NCI-H1436 treated with DMSO at 0.1 percent for 48 hours (cell line): ENCODE measurements at places on chromosomes 11 and 22.
A peak's percentile ranks its signal among the peaks of the same experiment; 100 is the strongest.

GRCh38 chr11:1937616-1938342 is 9.4 kb upstream of the MRPL23 start:
- no peak for DNase-seq

GRCh38 chr11:117569911-117570310 is 227.1 kb downstream of the DSCAML1 start:
- no peak for DNase-seq

GRCh38 chr11:35893796-35894475 is 49.9 kb upstream of the LDLRAD3 start:
- DNase-seq: no peak

GRCh38 chr22:26589845-26590736 is at the start of gene TPST2:
TPST2 (minus strand) TSS chr22:26590132; CDS start chr22:26541630, 48,502 bp downstream.
- no peak for DNase-seq

DNA sequence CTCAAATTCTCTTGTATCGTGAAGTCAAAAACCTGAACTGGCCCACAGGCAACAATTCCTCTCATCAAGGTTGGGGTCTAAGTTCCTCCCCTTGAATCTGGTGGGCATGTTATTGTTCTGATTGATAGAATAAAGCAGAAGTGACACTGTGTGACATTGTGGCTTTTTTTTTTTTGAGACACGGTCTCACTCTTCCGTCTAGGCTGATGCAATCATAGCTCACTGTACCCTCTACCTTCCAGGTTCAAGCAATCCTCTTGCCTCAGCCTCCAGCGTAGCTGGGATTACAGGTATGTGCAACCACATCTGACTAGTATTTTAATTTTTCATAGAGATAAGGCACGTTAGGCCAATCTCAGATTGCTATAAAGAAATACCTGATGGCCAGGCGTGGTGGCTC is 8.9 kb upstream of the PELI3 start:
- DNase-seq: no peak

DNA sequence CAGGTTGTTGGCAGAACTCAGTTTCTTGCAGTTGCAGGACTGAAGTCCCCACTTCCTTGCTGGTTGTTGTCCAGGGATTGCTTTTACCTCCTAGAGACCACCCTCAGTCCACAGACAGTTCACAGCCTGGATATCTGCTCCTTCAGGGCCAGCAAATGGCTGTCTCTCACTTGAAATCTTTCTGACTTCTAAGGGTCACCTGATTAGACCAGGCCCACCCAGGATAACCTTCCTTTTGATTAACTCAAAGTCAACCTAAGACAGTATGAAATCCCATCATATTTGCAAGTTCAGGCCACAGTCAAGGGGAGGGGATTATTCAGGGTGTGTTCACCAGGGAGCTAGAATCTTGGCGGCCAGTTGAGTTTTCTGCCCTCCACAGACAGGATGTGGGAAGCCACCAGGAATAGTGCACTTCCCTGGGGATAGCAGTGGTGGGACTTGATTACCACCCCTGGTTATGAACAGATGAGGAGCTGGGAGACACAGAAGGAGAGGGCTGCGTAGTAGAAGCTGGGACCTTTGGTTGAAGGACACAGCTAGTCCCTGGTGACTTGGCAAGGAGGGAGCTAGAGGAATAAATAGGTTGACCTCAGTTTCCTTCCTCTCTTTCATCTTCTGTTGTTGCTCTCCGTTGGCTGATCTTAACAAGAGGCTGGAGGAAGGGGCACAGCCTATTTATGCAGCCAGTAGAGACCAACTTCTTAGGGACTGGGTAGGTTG is 33.4 kb downstream of the MIAT start:
- DNase-seq: no peak

- DNase-seq: no peak
These were observed 118.6 kb downstream of the KCNQ1 start for GRCh38 chr11:2563213-2564007.

- DNase-seq: no peak
These were observed 713.1 kb upstream of the ARHGAP42 start for GRCh38 chr11:99973993-99974392.

DNA sequence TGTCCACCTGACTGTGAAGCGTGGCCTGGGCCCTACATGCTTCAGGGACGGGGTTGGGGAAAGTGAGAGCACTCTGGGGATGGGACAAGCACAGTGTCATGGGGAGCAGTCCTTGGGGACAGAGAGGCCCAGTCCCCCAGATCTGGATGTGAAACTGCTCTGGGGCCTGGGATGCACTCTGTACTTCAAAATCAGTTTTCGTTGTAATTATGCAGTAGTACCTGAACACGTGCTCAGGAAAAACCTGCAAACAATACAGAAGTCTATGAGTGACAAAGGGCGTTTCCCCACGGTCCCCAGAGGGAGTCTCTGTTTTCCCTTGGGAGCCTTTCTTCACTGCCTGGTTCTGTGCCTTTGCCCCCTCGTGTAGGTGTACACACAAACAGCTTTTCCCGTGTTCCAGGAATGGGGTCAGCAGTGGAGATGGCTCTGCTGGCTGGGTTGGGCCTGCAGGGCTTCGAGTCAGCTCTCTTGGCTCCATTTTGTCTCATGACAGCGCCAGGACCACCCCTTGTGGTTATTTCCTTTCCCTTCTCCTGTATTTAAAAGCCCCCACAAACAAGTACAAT is 5.2 kb upstream of the TNFRSF13C start:
- peak; percentile 26 for DNase-seq

DNA sequence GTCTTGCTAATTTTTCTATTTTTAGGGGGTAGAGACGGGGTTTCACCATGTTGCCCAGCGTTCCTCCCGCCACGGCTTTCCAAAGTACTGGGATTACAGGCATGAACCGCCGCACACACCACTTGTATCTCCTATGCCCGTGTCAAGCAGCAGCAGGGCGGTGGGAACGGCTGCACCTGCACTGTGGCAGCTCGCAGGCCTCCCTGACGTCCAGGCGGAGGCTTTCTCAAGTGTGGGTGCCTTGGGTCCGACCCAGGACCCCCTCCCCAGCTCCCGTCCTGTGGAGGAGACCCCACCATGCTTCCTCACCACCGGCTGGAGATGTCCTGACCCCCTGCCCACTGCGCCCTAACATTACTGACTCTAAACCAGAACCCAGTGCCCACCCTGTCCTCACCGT is 25.7 kb downstream of the TSPAN4 start:
- no peak for DNase-seq

DNA sequence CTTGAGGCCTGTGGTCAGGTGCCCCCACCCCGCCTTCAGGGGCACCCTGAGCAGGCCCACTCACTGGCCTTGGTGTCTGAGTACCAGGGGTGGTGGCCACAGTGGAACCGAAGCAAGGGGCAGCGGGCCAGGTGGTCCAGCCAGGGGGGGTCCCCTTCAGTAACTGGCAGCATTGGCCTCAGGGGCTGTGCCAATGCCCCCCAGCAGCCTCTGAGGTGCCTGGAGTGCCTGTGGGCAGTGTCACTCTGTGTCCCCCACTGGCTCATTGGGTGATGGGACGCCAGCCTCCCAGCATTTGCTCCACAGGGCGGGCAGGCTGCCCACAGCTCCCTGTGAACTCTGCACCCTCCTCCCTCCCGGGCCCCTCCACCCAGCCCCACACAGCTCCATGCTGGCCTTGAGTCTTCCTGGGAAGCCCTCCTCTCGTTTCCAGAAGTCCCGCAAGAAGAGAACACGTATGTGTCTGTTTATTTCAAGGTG is 29.5 kb upstream of the CARS1 start:
- DNase-seq: no peak

DNA sequence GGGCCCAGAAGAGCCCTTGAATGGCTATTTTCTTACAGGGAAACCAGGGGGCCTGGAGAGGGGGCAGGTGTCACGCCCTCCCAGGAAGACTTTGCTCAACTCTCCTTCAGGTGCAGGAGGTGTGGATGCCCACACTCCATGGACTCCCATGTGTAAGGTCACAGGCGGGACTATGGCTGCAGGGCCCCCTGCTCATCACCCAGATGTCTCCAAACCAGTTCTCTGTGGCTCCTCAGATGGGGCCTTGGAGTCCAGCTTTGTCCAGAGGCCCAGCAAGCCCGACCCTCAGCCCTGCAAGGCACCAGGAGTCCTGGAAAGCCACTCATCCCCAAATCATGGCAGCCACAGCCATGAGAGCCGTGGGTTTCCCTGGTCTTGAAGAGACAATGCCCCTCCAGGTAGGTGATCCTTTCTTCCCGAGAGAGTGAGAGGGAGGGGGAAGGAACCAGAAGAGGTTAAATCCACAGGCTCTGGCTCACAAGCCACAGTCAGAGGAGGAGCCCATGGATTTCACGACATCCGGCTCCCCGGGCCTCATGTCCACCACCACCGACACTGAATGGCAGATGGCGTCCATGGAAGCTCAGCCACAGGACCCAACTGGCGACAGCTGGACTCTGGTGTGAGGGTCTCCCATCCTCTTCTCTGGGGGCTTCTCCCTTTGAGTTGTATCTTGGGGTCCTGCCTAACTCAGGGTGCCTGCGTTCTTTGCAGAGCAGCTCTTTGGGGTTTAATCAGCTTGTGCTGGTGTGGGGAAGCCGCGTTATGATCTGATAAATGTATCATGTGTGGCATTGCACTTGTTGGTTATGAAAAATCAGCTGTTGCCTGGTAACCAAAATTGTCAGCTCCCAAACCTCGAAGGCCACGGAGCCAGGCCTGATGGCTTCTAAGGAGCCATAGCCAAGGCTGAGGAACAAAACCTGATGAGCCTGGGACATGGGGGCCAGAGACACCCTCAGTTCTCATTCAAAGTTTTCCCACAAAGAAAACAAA is 620.4 kb downstream of the BRD1 start:
- DNase-seq: no peak

- DNase-seq: no peak
These were observed 199.0 kb downstream of the BRD1 start for GRCh38 chr22:49628391-49629260.

- DNase-seq: no peak
These were observed 44.7 kb downstream of the REXO2 start for GRCh38 chr11:114483929-114484328.

GRCh38 chr22:24240381-24240780 is 4.5 kb downstream of the GGT5 start:
- DNase-seq: no peak

DNA sequence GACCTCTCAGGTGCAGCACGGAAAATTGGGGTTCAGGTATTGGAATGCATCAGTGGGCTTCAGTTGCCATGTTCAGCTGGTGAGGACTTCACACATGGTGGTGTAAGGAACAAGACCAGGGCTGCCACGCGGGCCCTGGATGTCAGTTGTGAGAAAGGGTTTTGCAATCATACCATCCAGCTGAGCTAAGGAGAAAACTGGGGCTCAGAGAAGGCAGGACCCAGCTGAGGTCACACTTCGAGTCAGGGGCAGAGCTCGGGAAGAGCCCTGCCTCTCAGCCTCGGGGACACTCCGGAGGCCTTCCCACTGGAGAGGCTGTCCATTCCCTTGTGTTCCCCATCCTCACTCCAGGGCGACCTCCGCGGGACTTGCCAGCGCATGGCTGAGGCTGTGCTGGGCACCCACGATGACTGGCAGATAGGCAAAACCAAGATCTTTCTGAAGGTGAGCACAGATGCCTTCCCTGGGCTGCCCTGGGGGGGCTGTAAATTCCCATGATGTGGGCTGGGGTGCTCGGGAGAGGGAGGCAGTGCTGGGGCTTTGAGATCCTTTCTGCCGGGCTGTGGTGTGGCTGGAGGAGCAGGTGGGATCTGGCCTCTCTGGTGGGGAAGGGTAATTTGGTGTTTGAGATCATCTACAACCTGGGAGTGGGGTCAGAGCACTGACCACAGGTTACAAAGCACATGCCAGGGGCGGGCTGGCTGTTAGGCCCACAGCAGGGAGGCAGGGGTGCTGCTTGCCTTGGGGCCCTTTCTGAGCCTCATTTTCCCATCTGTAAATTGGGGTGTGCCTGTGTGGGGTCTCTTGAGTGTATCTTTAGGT is 47.2 kb downstream of the MYO7A start:
- DNase-seq: no peak

- DNase-seq: no peak
These were observed 6.7 kb upstream of the OR5I1 start for GRCh38 chr11:55942785-55943392.

DNA sequence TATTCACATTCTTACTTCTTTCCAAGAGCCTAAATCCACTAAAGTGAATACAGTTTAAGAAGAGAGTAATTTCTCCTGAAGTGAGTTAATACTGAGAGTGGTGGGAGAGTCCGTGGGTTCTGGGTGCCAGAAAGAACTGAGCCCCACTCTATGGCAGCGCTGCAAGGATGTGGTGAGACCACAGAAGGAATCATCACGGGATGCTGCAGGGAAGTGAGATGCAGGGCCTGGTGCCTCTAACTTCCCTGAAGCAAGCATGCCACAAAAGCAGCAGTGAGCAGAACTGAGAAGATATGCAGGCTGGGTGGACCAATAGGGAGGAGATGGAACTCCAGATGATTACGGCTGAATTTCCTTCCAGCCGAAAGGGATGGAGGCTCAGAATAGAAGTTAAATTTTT is 5.0 kb upstream of the MMP12 start:
- no peak for DNase-seq

DNA sequence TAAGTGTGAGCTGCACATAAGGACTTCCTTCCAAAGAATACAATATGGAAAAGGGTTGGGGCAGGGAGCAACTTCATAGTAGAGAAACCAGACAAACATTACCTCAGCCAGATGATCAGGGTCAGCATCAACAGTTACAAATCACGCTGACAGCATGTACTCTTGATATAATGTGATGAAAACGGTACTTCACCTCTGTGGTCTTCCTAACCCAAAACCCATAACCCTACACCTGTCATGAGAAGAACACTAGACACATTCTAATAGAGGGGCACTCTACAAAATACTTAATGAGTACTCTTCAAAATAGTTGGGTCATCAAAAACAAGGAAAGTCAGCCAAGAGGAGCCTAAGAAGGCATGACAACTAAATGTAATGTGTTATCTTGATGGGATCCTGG is 43.9 kb downstream of the RRAS2 start:
- no peak for DNase-seq

DNA sequence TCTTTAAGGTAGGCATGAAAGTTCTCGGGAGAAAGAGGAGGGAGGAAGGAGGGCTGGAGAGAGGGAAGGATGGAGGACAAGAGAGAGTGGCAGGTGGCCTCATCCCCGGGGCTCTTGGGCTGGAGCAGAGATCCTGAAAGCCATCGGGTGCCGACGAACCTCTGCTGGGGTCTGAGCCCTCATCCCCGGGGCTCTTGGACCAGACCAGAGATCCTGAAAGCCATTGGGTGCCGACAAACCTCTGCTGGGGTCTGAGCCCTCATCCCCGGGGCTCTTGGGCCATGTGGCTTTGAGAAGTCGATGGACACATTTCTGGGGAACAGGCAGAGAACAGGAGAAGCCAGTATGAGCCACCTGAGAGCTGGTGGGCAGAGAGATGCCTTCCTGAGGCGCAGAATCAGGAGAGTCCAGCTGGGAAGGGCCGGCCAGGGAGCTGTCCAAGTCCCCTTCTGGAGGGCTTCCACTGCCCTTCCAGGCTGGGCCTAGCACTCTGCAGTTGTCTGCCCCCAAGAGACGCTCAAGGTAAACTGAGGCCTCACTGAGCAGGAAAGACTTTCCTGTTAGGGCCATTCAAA is 1398.1 kb downstream of the BRD1 start:
- DNase-seq: no peak

DNA sequence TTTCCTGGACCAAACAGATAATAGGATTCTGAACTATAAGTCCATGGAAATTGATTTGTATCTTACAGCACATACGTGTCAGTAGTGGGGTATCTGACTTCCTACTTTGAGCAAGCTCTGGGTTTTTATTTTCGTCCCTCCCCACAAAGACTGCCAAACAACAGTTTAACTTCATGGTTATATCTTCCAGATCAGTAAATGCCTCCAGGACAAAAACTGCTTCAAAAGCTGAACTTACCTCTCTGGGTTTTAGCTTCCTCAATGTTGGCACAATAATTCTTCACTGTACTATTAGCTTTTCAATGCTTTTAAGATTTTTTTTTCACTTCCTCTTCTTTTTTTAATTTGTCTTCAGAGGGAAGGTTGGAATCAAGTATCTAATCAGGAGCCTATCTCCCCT is 4.2 kb upstream of the DPF2 start:
- DNase-seq: no peak
